Sciatic nerve (tissue), 2 donors: ENCODE measurements at places on chromosomes 16 and 17. TPM values are rescaled to one million over a fixed set of nuclear protein-coding genes. Genes with fewer than 3 reads are reported as not detected.

DNA sequence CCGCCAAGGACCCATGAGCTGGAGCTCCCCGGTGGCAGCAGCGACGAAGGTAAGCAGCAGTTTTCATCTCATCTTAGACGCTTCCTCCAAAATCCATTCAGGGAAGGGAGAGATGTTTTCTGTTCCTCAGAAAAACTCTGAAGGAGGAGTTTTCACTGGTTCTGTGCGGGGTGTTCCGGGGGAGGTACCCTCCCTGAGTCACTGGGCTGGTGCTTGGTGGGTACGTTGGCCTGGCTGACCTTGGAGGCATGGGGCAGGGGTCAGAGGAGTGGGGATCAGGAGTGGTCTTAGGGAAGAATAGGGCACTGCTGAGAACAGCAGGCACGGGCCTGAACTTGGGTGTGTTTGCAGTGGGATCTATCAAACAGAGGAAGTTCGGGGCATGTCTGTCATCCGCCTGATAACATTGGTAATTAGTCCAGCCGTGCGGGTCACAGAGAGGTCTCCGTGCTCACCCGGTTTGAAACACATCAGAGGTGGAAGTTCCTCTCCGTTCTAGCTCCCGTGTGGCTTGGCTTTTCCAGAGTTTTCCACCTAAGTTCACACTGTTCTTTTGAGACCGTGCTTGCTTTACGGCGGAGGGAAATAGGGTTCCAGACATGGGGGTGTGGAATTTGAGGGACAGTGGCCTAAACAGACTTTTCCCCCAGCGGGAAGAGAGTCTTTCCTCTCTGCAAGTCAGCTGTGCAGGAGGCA, 59.6 kb upstream of the CIBAR2 start:
- no peak for DNase-seq

GRCh38 chr16:26344240-26344776, 652.5 kb downstream of the HS3ST4 start:
- DNase-seq: no peak

DNA sequence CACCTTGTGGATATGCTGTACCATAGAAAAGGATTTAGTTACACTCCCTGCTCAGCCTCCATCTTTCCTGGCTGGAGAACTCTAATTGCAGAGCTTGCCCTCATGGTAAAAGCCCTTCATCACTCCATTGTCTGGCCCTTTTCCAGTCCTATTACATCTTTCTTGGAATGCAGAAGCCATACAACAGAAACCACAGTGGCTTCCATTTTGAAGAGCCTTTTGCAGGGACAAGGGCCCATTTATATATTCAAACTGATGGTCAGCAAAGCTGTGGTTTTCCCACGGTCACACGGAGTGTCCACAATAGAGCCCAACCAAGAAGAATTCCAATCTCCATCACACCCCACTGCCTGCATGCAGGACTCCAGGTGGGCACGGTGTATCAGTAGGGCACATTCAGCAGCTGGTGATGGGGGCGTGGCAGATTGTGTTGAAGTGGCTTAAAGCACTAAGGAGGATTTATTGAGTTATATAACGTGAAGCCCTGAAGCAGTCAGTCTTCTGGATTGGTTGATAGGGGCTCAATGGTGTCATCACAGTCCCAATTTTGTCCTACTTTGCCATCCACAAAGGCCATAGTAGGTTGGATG, 20.3 kb downstream of the COPRS start:
- DNase-seq: no peak

DNA sequence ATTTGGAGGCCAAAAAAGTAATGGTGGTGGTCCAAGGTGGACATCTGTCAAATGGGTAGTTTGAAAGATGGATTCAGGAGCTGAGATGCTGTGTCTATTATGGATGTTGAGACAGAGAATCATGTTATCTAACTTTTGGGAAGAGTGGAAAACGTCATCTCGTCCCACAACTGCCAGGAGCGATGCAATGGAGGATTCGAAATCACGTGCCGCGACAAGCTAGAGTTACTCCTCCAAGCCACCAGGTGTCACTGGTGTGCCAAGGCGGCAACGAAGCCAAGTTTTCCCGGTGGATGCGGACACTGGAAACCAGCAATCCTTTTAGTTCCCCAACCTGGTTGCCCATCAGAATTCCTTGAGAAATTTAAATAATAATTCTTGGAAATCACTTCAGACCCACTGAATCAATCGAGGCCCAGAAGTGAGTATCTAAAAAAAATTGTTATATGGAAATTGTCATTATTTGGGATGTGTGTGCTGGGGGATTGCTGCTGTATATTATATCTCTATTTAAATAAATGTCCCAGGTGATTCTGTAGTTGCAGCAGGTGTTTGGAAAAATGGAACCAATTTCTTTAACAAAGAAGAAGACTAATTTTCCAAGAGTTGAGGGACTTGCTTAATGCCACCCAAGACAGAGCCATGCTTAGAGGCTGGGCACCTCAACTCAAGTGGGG, 206.1 kb downstream of the HAPSTR1 start:
- DNase-seq: no peak

- no peak for DNase-seq
These were observed 223.3 kb upstream of the SALL1 start for GRCh38 chr16:51374346-51374745.

GRCh38 chr17:72004011-72004427, 116.8 kb upstream of the SOX9 start:
- DNase-seq: no peak

DNA sequence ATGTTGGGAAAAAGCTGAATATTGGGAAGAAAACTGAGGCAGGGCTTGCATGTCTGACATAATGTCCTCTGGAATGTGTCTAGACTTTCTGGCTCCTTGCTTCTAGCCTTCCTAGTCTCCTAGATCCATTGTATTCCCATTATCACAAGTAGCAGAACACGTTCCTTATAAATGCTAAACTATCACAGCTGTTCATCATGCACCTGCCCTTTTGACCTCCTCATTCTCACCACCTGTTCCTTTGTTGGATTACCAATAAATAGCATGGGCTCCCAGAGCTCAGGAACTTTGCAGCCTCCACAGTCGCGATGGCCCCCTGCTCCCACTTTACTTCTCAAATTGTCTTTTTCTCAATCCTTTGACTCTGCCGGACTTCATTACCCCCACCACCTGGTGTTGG, 49.7 kb downstream of the ACSM1 start:
- DNase-seq: no peak

DNA sequence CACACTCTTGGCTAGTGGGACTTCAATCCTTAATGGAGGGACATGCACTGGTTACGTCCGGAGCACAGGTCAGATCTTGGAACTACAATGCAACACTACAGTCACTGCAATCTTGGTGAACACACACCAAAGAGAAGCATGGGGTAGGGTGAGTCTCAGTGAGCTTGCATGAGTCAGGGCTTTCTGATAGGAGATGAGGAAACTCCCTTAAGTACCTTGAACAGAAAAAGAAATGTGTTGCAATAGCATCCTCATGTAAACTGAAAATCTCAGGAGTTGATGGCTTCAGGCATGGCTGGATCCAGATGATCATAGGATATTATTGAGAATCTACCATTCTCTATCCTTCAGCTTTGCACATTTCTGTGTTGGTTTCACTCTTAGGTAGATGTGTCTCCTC, 54.1 kb downstream of the CES1 start:
- no peak for DNase-seq

DNA sequence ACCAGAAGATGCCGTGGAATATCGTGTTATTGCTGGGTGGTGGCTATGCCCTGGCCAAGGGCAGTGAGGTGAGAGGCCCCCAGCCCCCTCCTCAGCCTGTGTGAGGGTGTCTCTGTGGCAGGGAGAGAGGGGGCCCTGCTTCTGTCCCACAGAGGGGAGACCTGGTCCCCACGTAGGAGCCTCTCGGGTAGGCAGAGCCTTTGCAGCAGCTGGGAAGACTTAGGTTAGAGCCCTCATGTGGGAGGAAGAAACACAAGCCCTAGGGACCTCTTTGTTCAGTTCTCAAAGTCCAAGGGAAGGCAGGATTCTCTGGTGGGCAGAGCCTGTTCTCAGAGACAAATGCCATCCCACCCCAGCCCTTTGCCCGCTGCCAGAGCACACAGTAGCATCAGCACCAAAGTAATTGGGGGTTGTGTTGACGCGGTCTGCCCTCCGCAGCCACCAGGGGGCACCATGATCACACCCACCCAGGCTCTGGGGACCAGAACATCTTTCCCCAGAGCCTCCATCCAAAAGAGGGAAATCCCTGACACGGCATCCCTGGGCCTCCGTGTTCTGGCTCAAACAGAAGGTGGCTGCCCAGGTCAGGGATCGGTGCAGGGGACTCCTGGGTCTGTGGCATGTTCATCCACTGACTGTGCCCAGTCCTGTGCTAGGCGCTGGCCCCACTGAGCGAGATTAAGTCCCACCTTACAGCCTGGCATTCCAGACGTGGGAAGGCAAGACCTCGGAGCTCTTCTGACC, 11.5 kb upstream of the FOXN1 start:
- DNase-seq: peak; percentile 79

GRCh38 chr17:78344666-78345065, 15.2 kb downstream of the SOCS3 start:
- DNase-seq: no peak

DNA sequence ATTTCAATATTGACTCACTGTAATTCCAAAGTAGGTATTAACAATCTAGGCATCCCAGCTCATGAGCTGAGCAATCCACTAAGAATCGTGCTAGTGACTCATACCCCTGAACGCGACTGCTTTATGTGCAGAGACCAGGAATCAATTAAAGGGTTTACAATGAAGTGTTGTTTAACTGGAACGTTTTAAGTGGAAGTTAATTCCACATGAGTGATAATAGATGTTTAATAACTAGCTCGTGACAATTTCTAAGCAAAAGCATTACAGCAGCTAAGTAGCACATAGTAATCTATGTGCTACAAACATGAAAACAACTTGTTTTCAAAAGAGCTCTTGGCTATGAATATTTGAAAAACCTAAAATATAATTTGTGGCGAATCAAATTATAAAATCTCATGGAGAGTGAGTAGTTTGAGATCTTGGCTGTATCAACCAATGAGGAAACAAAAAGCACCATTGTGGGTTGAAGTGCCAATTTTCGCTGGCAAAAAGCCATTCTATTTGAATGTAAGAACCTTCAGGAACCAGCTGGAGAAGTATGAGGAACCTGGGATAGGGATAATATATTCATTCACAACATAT, 9.4 kb downstream of the GJC1 start:
- DNase-seq: no peak

DNA sequence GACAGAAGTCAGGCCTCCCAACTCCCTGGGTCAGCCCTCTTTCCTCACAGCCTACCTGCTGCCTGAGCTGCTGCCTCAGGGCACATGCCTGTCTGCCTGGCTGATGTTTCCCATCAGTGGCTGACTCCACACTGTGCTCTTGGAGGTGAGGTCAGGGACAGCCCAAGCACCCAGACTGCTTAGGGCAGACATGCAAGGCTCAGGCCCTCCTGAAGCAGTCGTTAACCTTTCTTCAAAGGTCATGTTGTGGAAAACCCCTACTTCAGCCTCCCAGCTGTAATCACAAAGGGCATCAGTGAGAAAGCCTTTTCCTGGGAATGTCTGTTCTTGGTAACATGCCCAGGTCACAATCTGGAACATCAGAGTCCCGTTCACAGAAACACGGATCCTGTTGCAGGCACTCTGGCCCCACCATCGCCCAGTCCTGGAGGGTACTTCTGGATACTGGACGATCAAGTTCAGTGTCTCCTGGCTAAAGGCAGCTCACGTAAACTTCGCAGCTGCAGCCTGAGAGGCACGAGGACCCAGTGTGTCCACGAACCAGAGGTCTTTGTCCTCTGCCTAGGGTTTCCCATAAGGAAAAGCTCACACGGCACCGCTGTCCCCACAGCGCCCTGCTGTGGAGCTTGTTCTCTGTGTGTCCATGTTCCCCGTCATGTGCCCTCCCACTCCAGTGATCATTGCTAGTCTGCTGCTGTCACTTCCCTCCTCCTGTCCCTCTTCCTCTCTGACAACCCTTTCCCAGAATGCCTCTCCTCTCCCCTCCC, 54.9 kb downstream of the GNAO1 start:
- DNase-seq: no peak

The KRT15 gene
- total RNA-seq: 0.36 TPM

DNA sequence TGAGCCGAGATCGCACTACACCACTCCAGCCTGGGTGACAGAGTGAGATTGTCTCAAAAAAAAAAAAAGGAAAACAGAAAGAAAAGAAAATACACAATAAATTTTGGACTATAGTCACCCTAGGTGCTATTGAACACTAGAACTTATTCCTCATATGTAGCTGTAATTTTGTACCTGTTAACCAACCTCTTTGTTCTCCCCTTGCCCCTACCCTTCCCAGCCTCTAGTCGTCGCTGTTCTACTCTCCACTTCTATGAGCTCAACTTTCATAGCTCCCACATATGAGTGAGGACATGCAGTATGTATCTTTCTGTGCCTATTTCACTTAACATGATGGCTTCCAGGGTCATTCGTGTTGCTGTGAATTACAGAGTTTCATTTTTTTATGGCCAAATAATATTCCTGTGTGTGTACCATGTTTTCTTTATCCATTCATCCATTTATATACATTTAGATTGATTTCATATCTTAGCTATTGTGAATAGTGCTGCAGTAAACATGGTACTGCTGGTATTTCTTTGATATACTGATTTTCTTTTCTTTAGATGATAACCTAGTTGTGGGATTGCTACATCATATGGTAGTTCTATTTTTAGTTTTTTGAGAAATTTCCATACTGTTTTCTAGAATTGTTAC, 28.3 kb downstream of the VPS35L start:
- DNase-seq: no peak

The WDR45B gene
- total RNA-seq: 67.1 TPM

- no peak for DNase-seq
These were observed 100.7 kb downstream of the MARF1 start for GRCh38 chr16:15542261-15542660.

The MYH1 gene
- total RNA-seq: not detected

- DNase-seq: peak; percentile 81
These were observed 18.8 kb upstream of the GAA start for GRCh38 chr17:80082403-80083135.

The MMP2 gene
- 193 TPM for total RNA-seq

GRCh38 chr16:12535535-12536411, 267.9 kb downstream of the CPPED1 start:
- no peak for DNase-seq

The ZMYND15 gene
- 3.3 TPM for total RNA-seq

DNA sequence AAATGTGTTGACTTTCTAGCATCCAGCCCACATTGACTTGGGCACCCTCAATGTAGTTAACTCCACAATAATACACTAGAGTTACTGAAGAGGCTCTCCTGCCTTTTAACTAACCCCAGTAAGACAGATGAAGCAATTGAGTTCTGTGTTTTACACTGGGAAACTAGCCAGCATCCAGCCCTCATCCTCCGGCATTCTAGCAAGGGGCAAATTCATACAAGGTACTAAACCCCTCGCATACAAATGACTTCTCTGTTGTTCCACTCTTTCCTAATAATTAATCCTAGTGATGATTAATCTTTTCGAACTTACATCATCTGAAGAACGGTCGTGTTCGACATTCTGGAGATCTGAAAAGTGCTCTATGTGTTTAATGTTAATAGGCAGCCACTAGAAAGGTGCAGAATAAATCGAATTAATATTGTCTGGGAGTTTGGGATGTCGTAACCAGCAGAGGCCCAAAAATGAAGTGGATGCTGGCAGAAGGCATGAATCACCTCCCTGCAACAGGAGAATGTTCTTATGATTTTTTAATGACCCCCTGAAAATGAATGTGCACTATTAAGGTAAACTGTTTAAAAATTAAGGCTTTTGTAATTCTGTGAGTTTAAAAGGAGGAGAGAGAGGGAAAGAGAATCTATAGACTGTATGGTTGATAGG, 249.4 kb downstream of the SNX29 start:
- DNase-seq: no peak

- no peak for DNase-seq
These were observed 6.9 kb upstream of the VPS53 start for GRCh38 chr17:721540-721937.

- DNase-seq: no peak
These were observed 220.7 kb downstream of the ENGASE start for GRCh38 chr17:79295307-79295706.

The KDM6B gene
- total RNA-seq: 41.0 TPM

GRCh38 chr17:10069301-10069700, 129.1 kb downstream of the GAS7 start:
- DNase-seq: peak; percentile 81
